ENCODE measurements at places on chromosomes 6 and 20. TPM values are rescaled to one million over a fixed set of nuclear protein-coding genes. Genes with fewer than 3 reads are reported as not detected.

LST1 gene
- not detected for total RNA-seq

LRRC73 gene
- 1.9 TPM for total RNA-seq

MOCS1 gene
- total RNA-seq, result 8.5 TPM

PDCD2 gene
- 109 TPM for total RNA-seq

RAET1E gene
- 1.3 TPM for total RNA-seq

SOX4 gene
- 5.4 TPM for total RNA-seq

THEMIS gene
- total RNA-seq, result not detected

SFTA2 gene
- total RNA-seq, result not detected

SYTL3 gene
- total RNA-seq, result 0.29 TPM

DEFB124 gene
- not detected for total RNA-seq

VIP gene
- not detected for total RNA-seq

GRM1 gene
- not detected for total RNA-seq

TRIM40 gene
- total RNA-seq, result not detected

C20orf204 gene
- 1.8 TPM for total RNA-seq

DLL1 gene
- 0.19 TPM for total RNA-seq

PTP4A1 gene
- 24.6 TPM for total RNA-seq

HLA-DRB5 gene
- 40.9 TPM for total RNA-seq

GPX5 gene
- not detected for total RNA-seq

SS18L1 gene
- total RNA-seq, result 23.7 TPM

COL9A1 gene
- not detected for total RNA-seq

SMIM29 gene
- total RNA-seq, result 37.3 TPM

SNPH gene
- 5.6 TPM for total RNA-seq

PTCHD4 gene
- 1.8 TPM for total RNA-seq

NTSR1 gene
- total RNA-seq, result 4.1 TPM

TREML4 gene
- not detected for total RNA-seq

C4B gene
- total RNA-seq, result 2.1 TPM

CASS4 gene
- 0.03 TPM for total RNA-seq

CST5 gene
- total RNA-seq, result not detected

OGFRL1 gene
- 7.2 TPM for total RNA-seq

OLIG3 gene
- total RNA-seq, result not detected

ZNF334 gene
- total RNA-seq, result 4.0 TPM

DZANK1 gene
- 1.3 TPM for total RNA-seq

PARD6B gene
- 2.4 TPM for total RNA-seq

RAB32 gene
- total RNA-seq, result 16.7 TPM

COX7A2 gene
- 174 TPM for total RNA-seq

CD40 gene
- 5.4 TPM for total RNA-seq

CDK19 gene
- total RNA-seq, result 4.3 TPM

BLOC1S5 gene
- total RNA-seq, result 12.3 TPM

TAAR5 gene
- total RNA-seq, result not detected

ANKRD66 gene
- not detected for total RNA-seq

IP6K3 gene
- not detected for total RNA-seq

MEP1A gene
- total RNA-seq, result not detected

LY6G6F gene
- total RNA-seq, result not detected

ANKEF1 gene
- 4.7 TPM for total RNA-seq

CALHM4 gene
- total RNA-seq, result not detected

THBS2 gene
- total RNA-seq, result 2.2 TPM

PNLDC1 gene
- not detected for total RNA-seq

HLA-DQB1 gene
- 8.3 TPM for total RNA-seq

NOX3 gene
- total RNA-seq, result 0.93 TPM

MEI4 gene
- not detected for total RNA-seq

NNAT gene
- total RNA-seq, result not detected

CRISP3 gene
- not detected for total RNA-seq

EYA2 gene
- not detected for total RNA-seq

C6orf118 gene
- 1.5 TPM for total RNA-seq
